Forelimb muscle (tissue), 1 donor: ENCODE measurements at places on chromosomes 2 and 18.

DNA sequence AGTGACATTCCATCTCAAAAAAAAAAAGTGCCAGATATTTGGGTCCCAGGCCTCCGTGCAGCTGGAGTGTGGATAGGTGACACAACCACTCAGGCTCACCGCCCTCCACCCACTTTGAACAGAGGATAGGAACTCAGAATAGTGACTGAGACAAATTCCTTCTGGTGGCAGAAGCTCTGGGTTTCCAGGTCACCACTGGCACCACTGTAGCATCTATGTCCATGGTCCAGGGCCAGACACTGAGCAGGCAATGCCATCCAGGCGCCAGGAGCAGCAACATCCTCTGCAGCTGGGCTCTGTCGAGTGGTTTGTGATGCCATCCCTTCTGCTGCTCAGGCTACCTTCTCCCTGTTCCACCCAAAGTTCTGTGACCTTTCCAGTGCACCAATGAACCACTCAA lies 81.5 kb upstream of the PTPRM start:
- no peak for DNase-seq

DNA sequence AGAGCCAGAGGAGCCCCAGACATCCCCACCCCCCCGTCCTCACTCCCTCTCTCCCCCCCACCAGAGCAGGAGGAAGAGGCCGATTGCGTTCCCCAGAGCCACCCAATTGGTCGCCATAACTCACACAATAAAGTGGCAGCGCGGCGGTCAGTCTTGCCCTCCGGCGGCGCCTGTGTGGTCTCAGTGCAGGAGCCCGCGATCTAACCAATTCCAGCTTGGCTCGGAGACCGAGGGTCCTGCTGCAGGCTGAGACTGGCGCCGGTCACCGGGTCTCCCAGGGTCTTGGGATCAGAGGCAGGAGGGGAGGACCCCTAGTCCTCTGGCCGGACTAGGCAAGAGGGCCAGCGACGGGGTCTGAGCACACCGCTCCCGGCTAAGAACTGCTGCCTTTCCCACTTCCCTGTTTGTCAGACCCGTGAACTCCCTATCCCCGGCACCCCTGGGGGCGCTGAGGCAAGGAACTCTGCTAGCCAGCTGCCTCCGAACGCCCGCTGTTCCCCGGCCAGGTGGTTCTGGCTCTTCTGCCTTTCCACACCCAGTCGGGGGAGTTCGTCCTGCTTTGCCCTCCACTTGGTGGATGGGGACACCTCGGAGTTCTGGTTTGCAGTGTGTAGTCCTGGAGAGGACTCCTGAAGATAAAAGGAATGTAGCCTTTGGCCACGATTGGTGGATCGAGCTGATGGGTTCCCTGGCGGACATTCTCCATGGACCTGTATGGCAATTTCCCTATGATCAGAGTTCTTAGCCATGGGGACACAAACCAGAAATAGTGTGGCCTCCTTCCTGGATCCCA lies 1.0 kb upstream of the HOXD12 start:
- no peak for DNase-seq

- DNase-seq = no peak
Observed at GRCh38 chr2:15708865-15709820, 117.5 kb downstream of the DDX1 start.

DNA sequence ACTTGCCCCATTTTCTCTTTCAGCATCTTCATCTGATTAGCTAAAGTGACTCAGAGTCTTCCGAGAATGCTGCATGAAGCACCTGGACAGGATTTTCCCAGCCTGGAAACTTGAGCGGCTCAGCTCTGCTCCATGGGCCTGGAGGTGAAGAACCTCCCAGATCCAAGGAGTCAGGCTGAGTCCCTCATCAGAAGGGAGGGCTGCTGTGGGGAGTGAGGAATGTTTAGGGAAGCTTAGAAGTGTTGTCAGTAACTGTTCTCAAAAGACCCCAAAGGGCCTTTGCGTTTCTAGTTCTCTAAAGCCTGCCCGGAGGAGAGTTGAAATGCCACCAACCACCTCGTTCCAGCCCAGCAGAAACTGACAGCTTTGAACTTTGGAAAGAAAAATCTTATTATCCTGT lies 157.1 kb downstream of the CLIP4 start:
- no peak for DNase-seq
